ENCODE measurements at places on chromosomes 12 and 14. TPM values are rescaled to one million over a fixed set of nuclear protein-coding genes. Genes with fewer than 3 reads are reported as not detected.
A peak's percentile ranks its signal among the peaks of the same experiment; 100 is the strongest.

- no peak for DNase-seq
Measured at GRCh38 chr12:105343836-105344235, 13.3 kb downstream of the C12orf75 start.

DNA sequence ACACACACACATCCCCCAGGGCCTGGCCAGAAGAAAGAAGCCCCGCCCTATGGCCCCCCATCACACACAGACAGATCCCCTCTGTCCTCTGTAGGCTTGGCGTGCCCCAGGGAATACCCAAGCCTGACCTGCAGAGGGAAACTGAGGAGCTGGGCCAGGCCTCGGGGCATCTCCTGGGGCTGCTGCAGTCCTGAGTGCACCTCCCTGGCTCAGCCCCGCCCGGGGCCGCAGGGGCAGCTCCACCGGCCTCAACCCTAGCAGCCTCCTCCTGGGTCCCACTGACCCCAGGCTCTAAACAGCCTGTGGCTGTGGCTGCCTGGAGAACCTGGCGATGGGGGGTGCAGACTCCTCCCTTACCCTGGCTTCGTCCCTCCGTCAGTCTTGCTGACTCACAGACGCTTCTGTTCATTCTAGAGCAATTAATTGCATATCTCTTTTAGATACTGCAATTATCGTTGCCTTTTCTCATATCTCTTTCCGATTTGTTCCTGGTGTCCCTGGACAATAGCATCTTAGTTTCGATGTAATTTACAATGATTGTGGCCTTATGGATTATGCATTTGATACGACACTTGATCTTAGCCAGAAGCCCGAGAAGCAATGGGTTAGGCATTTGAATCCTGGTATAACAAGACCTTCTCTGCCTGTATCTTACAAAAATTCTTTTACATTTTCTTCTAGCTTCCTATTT, 45.8 kb upstream of the EIF5 start:
- no peak for DNase-seq

DNA sequence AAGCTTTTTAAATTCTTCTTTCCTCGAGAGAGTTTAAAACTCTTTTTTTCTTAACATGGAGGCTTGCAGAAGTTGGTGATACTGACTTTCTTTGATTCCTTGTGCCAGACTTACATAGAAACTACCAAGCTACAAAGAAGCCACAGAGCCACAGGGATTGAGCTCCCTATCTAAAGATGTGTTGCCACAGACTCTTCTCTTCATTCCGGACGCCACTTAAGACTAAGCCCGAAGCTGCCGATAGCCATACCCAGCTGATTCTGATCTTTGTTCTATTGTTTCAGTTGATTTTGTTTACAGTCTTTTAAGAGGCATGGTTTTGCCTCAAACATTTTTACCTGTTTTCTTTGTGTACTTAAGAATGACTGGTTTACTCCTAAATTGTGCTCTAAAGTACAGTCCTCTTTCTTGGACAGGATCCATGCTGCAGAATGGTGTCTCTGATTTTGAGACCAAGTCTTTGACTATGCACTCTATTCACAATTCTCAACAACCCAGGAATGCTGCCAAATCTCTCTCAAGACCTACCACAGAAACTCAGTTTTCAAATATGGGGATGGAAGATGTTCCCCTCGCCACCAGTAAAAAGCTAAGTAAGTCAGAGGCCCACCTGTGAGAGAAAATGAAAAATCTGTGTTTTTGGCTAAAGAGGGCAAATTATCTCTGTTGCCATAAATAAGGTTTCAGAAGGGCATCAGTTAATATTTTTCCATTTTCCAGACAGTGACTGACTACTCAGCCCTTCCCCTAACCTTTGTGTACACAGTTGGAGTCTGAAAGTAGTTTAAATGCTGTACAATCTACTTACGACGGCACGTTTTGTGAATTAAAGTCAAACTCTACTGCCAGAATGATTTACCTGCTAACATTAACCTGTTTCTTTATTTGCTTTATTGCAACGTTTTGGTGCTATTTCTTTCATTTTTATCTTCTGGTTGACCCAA, 42.1 kb upstream of the KCNH3 start:
- DNase-seq = no peak

DNA sequence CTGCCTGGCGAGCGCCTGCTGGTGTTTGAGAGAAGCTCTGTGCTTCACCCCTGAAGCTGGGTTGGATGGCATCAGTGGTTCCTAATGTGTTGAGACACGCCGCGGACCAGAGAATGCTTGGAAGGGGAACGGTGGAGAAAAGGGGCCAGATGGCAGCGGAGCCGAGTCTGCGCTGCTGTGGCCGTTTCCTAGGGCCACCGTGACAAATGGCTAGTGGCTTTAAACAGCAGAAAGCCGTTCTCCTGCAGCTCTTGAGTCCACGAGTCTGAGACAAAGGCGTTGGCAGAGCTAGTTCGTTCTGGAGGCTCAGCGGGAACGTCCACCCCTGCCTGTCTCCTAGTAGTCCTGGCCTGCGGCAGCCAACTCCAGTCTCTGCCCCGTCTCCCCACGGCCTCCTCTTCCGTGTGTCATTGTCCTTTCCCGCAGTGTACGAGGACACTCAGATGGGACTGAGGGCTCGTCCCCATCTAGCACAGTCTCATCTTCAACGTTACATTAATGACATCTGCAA, 103.6 kb downstream of the ADGRD1 start:
- DNase-seq = no peak

GRCh38 chr14:34857689-34858449, 17.3 kb downstream of the BAZ1A start:
- DNase-seq = no peak

GRCh38 chr14:90510159-90510558, 113.3 kb downstream of the CALM1 start:
- no peak for DNase-seq

DNA sequence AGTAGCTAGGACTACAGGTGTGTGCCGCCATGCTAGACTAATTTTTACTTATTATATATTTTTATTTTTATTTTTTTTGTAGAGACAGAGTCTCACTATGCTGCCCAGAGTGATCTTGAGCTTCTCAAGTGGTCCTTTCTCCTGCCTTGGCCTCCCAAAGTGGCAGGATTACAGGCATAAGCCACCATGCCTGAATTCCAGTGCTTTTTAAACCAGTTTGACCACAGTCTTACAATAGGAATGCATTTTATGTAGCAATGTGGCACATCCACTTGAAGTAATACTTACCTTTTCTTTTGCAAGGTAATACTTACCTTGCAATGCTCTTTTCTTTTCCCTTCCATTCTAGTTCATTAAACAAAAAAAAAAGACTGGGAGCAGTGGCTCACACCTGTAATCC, 38.0 kb upstream of the CPM start:
- no peak for DNase-seq

DNA sequence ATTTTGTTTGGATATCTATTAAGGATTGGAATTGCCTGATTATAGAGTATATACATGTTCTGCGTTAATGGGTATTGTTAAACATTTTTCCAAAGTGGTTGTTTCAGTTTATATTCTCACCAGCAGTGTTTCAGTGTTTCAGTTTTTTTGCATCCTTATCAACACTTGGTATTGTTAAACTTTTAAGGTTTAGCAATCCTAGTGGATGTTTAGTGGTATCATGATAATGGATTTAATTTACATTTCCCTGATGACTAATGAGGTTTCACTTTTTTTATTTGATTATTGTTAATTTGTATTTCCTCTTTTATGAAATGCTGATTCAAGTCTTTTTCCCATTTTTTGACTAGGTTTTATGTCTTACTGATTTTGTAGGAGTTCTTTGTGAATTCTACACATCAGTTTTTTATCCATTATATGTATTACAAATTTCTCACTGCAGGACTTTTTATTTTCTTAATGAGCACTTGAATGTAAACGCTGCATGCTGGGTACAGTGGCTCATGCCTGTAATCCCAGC, 23.7 kb downstream of the YLPM1 start:
- no peak for DNase-seq

DNA sequence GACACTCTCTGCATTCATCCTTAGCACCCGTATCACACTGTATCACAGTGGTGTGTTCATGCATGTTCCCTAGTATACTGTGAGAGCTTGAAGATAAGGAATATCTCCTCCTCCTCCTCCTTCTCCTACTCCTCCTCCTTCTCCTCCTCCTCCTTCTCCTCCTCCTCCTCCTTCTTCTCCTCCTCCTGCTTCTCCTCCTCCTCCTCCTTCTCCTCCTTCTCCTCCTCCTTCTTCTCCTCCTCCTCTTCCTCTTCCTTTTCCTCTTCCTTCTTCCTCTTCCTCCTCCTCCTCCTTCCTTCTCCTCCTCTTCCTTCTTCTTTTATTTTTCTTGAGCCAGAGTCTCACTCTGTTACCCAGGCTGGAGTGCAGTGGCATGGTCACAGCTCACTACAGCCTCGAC, 27.1 kb downstream of the DAO start:
- DNase-seq = no peak

- DNase-seq = peak; percentile 64
Measured at GRCh38 chr12:108821407-108822397, 35.7 kb downstream of the SSH1 start.

GRCh38 chr14:20802341-20803084, at the start of gene RNASE1:
TSS of gene RNASE1 (minus strand) at chr14:20802844. CDS start at chr14:20802068, 776 bp downstream.
- DNase-seq = peak; percentile 57

- DNase-seq = no peak
Measured at GRCh38 chr14:51504669-51505068, 147.0 kb upstream of the FRMD6 start.

DNA sequence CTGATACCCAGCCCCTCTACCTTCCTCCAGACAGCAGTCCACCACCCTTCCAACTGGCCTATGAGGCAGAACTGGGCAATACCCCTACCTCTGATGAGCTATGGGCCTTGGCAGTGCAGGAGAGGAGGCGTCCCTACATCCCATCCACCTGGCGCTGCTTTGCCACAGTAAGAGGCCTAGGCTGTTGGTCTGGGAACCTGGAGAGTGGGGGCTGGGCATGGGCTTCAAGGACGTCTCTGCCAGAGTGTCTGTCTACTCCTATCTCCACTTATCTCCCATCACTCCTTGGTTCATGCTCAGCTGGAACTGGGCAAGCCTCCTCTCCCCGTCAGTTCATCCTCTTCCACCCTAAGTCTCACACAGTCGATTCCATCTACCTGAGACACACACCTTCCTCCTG, 6.5 kb downstream of the AMHR2 start:
- no peak for DNase-seq

The PLCZ1 gene
- total RNA-seq = not detected

The ZNF10 gene
- total RNA-seq = 0.50 TPM

The TAS2R50 gene
- 0.13 TPM for total RNA-seq

The ZFYVE21 gene
- 30.0 TPM for total RNA-seq

The HOTAIR gene
- total RNA-seq = not detected

The GZMH gene
- not detected for total RNA-seq

The SPRYD4 gene
- total RNA-seq = 2.3 TPM

All from HT1080 (cell line).